Fibroblast of pulmonary artery (primary cell): ENCODE measurements at places on chromosomes 4 and X.
A peak's percentile ranks its signal among the peaks of the same experiment; 100 is the strongest.

DNA sequence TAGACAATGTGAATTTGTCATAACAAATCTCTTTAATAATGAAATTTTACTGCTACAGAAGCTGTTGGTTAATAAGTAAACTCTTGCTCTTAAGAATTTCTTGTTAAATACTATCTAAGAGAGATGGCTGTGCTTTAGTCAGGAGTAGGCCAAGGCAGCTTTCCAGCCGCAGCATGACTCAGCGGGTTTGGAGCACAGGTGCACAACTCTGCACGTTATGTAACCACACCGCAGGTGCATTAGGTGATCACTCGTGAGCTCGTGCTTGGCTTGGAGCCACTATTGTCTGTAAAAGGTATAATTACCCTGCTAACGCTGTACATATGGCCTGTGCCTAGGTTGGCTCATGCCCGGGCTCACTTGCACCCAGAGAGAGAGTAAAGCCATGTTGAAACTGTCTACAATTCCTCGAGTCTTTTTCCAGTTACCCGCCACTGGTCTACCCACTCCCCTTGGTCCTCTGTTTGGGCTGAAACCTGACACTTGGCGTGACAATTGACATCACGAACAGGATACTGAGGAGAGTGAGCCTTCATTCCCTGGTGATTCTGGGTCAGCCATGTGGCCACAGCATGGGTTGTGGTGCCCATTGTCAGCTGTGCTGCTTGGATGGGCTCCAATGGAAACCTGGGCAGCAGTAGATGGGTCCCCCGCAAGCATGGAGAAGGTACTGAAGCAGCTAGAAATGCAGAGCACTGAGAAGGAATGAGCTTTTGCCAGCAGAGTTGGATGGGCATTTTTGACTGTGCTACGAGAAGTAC is 18.4 kb upstream of the ANAPC4 start:
- no peak for DNase-seq

GRCh38 chr4:166957451-166957850 is 276.8 kb downstream of the SPOCK3 start:
- DNase-seq = no peak

DNA sequence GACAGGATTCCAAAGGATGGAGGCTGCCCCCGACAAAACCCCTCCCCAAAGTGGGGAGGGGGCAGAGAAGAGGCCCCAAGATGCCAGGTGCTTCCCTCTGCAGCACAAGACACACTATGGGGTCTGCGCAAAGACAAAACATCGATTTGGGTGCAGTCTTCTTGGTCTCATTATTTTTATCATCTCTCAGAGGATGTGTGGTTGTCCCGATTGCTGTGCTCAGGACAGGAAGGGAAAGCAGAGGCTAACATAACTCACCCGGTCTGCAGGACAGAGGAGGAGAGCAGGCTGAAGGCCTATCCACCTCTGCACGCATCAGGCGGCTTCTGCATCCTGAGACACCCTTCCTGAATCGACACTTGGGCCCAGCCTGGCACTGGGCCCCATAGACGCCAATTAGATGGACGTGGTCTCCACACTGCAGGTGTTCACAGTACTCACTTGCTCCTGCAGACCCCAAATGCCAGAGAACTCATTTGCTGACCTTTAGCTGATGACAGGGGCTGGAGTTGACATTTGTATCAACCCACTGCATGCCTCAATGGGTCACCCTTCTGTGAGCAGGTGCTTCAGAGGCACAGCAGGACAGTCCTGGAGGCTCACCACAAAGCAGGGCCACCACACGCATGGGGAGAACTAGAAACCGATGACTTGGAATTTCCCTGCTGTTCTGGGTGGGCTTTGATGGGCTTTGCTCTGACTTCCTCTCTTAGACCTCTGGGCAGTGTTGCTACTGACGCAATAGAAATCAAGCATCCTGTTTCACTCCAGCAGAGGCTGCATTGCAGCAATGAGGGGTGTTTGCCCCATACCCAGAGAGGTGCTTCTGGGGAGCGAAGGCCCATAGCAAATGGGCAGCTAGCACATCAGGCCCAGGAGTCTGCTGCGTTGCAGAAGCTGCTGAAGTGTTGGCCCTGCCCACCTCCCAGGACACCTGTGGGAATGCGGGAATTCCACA is 96.3 kb upstream of the ENPP6 start:
- no peak for DNase-seq

DNA sequence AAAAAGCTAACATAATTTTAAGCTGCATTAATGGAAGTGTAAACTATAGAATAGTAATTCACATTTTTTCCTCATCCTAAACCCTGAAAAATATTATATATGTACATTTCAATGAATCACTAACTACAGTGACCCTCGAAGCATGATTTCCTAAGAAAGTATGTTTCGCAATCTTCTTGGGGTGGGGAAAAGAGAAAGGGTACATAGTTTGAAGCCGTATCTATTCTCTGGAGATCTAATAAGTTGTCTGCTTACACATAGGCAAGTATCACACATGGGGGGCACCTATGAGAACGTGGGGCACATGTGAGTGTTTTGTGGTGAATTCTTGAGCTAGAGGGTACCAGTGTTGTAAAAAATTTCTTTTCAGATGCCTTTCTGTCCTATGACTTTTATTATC is 71.2 kb downstream of the JADE1 start:
- peak; percentile 32 for DNase-seq

- DNase-seq = no peak
Measured at GRCh38 chr4:3836756-3837601, 70.8 kb downstream of the ADRA2C start.

DNA sequence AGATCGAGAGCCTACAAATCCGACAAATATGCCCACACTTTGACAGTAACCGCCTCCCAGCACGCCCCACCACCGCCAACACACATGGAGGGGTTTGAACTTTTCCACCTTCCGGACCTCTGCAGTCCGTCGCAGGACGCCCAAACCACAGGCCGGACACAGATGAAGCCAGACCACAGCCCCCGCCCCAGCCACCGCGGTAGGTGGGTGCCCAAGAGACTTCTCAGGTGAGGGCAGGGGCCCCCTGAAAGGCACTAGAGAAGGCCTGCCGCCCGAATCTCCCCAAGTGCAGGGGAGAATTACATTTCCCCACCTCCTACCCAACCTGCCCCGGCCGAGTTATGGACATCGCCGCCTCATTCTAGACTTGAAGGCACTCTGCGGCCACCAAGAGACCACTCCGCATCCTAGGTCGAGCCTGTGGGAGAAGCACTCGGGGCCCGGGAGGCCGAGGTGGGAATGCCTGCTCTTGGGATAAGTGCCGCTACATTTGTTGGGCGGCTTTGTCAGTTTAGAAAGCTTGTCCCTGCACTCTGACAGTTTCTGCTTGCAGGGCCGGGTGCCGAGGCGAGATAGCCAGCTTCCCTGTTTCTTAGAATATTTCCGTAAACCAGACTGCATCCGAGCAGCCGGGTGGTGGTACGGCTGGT is 21.5 kb downstream of the HAND2 start:
- DNase-seq = no peak

DNA sequence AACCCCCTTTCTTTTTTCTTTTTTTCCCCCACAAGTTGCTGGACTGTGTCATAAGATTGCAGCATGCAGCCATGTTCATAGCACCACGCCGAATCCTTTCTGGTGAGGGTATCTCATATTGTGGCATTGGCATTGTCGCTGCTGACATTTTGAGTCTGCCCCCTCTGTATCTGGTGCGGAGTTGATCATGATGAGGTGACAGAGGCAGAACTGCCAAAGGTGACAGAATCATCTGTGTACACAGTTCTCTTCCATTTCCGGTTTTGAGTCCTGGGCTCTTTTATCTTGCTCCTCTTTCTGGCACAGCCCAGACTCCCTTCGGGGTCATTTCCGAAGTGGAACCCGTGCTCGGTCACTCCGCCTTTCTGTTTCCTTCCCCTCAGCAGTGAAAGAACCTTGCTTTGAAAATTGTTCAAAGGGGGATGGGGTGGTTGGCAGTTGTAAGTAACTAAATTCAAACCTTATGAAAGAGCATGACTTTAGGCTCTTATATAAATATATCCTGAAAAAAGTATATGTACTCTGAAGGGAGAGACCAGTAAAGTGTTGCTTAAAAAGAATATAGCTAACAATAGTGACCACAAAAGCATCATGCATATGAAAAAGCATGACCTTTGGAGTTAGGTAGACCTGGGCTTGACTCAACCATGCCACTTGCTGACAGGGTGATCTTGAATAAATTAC is 55.0 kb upstream of the BMP2K start:
- no peak for DNase-seq

- DNase-seq = peak; percentile 86
Measured at GRCh38 chr4:137641544-137641943, 109.2 kb upstream of the PCDH18 start.

DNA sequence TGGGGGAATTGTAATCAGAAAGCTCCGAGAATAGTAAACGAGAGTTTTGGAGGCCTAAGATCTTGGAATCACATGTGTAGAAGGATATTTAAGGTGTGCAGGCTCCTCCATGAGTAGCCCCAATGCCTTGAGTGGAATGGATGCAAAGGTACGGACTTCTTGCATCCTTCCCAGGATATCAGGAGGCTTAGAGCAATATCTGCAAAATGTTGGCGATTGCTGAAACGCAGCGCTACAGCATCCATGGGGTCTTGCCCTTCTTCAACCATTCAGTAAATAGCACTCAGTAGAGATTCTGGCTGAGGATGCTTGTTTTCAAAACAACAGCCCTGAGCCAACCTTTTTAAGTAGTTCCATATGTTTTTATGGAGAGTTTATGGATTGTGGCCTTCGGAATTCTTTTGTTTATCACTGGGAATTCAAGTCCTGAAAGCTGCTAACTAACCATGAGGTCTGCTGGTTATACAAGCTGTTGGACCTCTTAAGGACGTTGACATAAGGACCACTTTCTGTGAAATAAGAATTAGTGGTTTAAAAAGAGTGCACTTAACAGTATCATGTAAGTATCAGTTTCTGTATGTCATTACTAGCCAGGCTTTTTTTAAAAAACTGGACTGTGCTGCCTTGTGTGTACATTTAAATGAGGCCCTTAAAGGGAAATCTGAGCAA is 228.8 kb upstream of the PGRMC2 start:
- peak; percentile 40 for DNase-seq

DNA sequence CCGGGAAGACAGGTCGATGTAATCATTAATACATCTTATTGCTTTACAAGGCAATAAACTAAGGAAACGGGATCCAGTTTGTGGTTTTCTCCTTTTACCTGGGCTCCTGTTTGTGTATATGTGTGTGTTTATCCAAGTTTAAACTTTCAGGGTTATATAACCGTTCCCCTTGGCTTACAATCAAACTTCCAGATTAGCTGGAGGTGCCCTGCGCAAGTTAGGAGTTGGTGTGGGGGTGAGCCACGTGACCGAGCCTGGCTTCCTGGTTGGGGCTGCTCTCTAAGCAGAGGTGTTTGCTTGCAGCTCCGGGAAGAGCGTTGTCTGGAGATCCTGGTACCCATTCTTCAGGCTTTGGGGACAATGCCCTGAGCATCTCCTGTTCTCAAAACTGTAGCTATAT is 129.2 kb downstream of the FHDC1 start:
- DNase-seq = no peak

DNA sequence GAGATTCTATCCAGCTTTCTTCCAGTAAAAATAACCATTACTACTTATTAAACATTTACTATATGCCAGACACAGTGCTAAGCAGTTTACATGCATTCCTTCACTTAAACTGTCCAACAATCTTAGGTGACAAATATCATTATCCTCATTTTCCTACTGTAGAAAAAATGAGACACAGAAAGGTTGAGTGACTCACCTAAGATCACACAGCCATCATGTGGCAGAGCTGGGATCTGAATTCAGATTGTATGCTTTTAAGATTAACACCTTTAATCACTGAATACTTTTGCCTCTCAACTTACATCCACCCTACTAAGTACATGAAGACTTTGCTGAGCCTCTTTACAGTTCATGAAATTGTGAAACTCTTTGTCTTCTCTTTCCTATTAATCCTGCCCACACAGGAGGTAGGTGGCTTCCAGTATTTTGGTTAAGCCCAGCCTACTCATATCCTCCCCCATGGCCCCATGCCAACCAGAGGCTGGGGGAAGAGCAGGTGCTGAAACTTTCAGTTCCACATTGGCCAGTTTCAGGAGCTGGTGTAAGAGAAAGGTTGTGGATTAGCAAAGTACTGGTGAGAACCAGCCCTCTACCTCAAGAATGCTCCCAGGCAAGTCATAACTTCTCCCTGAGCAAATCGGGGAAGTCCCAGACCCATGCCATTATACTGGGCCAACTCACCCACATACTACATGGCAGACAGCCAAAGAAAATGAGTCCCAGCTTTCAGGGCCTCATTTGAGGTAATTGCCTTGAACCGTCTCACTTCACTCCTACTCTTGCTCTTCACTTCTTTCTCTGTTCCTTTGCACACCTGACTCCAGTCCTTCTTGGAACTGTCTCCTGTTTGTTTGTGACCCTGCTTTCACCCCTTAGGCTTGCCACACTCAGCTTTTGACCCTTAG is 211.1 kb downstream of the GUCY2F start:
- DNase-seq = peak; percentile 57
